CD4-positive, alpha-beta T cell treated with Interleukin-15 for 1 hour (primary cell): ENCODE measurements at places on chromosomes 2 and 18.

DNA sequence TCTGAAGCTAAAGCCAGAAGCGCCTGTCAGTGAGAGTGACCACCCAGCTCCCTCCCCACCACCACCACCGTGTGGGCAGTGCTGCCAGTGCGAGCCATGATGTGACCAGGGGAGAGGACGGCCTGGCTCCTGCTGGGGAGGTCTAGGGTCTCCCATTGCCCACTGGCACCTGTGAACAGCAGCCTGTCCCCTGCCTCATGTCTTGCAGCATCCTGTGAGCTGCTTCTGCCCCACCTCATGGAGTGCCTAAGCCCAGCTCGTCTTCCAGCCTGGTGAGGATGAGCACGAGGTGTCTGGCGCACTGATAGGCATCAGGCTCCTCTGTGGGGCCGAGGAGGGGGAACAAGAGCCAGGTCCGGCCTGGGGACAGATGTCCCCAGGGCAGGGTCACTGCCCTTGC lies 61.4 kb downstream of the FAM168B start:
- DNase-seq, result peak; percentile 13

DNA sequence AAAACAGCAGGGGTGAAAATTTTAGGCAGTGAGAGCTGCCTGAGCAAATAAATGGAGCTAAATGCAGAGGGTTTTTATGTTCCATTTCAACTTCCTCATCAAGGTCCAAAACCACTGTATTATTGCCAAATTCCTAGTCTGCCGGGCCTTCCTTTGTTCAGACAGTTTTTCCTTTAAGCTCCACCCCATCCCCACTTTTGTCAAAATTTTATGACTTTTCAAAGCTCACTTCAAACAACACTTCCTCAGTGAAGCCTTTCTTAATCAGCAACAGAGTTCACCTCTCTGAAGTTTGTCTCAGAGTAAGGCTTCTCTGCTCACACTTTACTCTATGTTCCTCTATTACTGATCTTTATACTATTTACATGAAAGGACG lies 81.3 kb downstream of the CERKL start:
- DNase-seq, result no peak

GRCh38 chr2:213475433-213475832 lies 191.2 kb downstream of the SPAG16 start:
- no peak for DNase-seq

GRCh38 chr2:237913193-237913917 lies 53.5 kb upstream of the UBE2F start:
- DNase-seq, result no peak

GRCh38 chr2:60358476-60358875 lies 195.0 kb downstream of the BCL11A start:
- no peak for DNase-seq

DNA sequence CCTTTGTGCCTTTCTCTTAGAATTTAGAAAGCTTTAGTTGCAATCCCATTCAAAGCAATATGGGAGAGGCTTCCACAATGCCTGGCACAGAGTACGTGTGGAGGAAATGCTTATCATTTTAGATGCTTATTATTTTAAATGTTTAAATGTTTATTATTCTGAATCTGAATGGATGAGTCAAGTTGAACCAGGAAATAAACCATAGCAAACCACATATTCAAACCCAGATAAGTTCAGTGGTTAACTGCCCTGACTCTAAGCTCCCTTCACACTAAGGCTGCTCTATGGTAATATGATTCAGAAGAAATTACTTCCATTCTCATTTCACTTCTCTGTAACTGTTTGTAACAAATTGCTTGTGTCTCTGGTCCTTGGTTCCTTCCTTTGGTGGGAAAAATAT lies 5.2 kb upstream of the PPP4R1 start:
- DNase-seq, result no peak

DNA sequence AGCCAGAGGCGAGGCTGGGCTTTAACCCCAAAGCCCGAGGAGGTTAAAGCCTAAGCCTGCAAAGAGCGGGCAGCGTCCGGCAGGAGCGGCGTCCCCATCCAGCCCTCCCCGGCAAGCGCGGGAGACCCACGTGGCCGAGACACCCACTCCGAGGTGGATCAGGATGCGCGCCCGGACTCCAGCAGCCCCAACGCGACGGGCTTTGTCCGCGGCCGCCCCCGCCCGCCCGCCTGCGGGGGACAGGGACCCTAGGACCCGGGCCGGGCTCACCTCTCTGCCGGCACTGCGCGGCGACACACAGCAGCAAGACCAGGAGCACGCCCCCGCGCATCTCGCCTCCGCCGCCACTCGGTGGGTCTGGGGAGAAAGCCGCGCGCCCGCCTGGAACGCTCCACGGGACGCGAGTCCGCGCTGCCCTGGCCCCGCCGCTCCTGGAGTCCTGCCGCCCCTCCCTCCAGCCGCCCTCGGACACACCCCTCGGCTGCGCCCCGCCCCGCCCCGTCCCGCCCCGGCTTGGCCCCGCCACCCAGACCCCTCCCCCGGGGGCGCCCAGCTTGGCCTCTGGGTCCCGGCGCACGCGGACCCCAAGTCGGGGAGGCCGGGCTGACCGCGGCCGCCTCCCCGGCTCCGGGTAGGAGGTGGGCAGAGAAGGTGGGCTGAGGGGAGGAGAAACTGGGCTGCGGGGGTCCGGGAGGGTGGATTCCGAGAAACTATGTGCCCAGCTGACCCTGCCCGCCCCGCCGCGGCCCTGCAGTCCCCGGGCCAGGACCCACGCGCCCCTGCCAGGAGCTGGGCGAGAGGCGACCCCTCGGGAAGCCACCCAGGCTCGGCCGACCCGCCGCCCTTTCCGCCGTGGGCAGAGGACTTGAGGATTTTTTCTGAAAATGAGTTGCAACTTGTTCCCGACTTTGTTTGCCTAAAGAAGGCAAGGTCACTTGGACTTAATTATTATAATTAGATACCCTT lies at the start of gene LAMA1:
LAMA1 (minus strand) TSS at position 408 of the 966 bp plus-strand sequence; CDS start at position 331, 77 bp downstream.
- no peak for DNase-seq

GRCh38 chr18:74326231-74326630 lies 10.6 kb downstream of the C18orf63 start:
- DNase-seq, result no peak
